ENCODE measurements at places on chromosomes 2 and 18. TPM values are rescaled to one million over a fixed set of nuclear protein-coding genes. Genes with fewer than 3 reads are reported as not detected.

DNA sequence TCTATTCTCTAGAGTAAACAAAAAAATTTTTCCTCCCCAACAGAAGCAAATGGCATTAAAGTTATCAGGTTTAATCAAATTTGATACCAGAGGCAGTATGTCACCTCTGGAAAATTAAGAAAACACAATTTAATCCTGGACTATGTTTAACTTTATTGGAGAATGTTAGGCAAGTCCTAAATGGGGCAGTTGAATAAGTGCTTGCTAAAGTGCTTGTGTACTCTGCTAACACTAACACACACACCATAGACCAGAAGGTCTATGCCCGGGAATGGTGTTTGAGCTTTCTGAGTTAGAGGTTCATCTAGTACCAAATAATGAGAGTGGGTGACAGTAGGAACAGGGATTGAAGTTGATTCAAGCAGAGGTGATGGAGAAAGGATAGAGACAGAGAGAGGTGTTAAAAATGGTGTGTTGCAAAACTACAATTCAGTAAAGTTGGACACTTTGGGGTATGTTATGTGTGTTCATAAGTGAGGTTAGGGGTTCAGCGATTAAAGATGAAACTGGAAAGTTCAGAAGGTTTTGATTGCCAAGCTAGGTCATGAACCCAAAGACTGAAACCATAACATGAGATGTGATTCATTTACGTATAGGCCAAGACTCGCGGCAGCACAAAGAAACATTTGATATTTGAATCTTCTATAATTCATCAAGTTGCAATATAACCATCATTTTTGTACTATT, 40.5 kb upstream of the PEX13 start:
- H3K27ac ChIP-seq = no peak overlapping the region
- H3K4me3 ChIP-seq = no peak overlapping the region
- DNase-seq = no peak
- no peaks in the 10 kb centered on the region for H3K36me3 ChIP-seq
- H3K27me3 ChIP-seq = no peaks in the 10 kb centered on the region

- peaks cover 12% of the 10 kb centered on the region for H3K4me1 ChIP-seq
- DNase-seq = no peak
- H3K36me3 ChIP-seq = 0 out of 2 replicates have a peak, but pooled peaks cover 3% of the 10 kb centered on the region
- H3K4me3 ChIP-seq = no peak overlapping the region
- H3K27ac ChIP-seq = no peak overlapping the region
Measured at GRCh38 chr2:238055841-238056240, 5.0 kb upstream of the SCLY start.

The POTEC gene
- not detected for total RNA-seq

- peaks cover 13% of the 10 kb centered on the region for H3K27me3 ChIP-seq
- no peaks in the 10 kb centered on the region for H3K36me3 ChIP-seq
- no peak overlapping the region for H3K27ac ChIP-seq
- H3K4me3 ChIP-seq = no peak overlapping the region
- DNase-seq = no peak
- no peaks in the 10 kb centered on the region for H3K4me1 ChIP-seq
Measured at GRCh38 chr2:40513201-40513600, 61.3 kb upstream of the SLC8A1 start.

DNA sequence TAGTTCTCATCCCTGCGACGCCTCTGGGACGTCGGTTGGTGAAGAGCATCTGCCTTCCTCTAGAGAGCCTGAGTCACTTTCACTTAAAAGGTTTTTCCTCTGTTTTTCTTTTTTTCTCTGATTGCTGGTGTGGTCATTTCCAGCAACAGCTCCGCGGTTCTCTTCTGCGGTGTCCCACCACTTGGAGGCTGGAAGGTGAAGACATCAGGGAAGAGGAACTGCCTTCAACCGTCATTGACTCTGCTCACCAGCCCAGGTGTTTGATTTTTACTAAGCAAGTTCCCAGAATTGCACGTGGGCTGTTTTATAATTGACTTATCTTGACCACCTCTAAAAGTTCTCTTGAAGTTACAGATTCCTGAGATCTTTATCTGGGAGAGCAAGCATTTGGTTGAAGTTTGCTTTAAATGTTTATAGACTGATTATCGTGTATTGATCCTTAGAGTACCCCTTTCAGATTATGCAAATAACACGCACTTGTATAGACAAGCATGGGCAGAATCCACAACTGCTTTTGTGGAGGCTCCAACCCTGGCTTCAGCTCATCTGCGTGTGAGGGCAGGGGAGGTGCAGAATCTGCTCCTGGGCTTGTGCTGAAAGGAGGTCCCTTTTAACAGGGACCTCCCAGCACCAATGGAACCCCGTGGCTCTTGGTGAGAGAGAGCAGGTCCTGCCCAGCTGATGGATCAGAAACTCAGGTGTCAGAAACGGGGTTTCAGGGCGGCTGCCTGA, 3.5 kb downstream of the CTDP1 start:
- no peak overlapping the region for H3K27ac ChIP-seq
- DNase-seq = no peak
- H3K4me3 ChIP-seq = no peak overlapping the region

- no peaks in the 10 kb centered on the region for H3K27me3 ChIP-seq
- no peaks in the 10 kb centered on the region for H3K36me3 ChIP-seq
- no peak overlapping the region for H3K4me3 ChIP-seq
- no peak for DNase-seq
Measured at GRCh38 chr2:506451-506850, 170.8 kb downstream of the TMEM18 start.

DNA sequence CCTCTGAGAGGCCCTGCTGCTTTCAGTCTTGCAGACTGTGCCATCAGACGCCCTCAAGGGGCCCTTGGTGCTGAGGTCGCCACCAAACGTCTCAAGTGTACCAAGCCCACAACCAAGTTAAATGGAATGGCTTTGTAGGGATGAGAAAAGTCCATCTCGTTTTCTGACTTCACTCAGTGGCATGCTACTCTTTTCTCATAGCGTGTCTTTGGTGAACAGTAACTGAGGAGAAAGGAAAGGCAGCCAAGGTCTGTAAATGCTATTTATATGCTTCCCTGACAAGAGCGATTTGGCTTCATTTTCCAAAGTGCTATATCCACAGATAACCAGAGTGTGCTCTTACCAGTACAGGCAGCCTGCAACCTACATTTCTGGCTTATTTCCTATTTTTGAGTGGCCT, 123.0 kb downstream of the MTX2 start:
- H3K36me3 ChIP-seq = no peaks in the 10 kb centered on the region
- DNase-seq = no peak
- H3K4me3 ChIP-seq = no peak overlapping the region
- H3K27me3 ChIP-seq = no peaks in the 10 kb centered on the region
- H3K4me1 ChIP-seq = peaks cover 25% of the 10 kb centered on the region
- H3K27ac ChIP-seq = no peak overlapping the region

DNA sequence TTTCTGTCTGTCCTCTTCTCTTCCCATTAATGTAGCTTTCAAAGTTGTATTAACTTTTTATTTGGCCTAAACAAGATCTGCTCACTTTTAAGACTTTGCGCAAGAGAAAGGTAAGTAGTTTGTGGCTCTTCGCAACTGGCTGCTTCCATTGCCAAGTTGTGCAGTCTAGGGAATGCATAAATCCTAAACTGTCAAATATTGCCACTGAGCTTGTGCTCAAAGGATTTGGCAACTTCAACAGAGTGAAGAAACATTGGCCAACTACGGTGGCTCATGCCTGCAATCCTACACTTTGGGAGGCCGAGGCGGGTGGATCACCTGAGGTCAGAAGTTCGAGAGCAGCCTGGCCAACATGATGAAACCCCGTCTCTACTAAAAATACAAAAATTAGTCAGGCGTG, 826.4 kb downstream of the EPHA4 start:
- no peaks in the 10 kb centered on the region for H3K4me1 ChIP-seq
- no peaks in the 10 kb centered on the region for H3K27me3 ChIP-seq
- no peak overlapping the region for H3K4me3 ChIP-seq
- H3K36me3 ChIP-seq = no peaks in the 10 kb centered on the region
- no peak for DNase-seq

The TANC1 gene
- total RNA-seq = 11.6 TPM

- H3K27ac ChIP-seq = no peak overlapping the region
- H3K27me3 ChIP-seq = no peaks in the 10 kb centered on the region
- no peaks in the 10 kb centered on the region for H3K4me1 ChIP-seq
- no peaks in the 10 kb centered on the region for H3K36me3 ChIP-seq
- no peak for DNase-seq
Measured at GRCh38 chr2:23505984-23506380, 121.0 kb downstream of the KLHL29 start.

The GALNT14 gene
- 0.21 TPM for total RNA-seq

The WIPF1 gene
- 28.3 TPM for total RNA-seq

GRCh38 chr2:178825183-178825582, 18.0 kb upstream of the TTN start:
- no peaks in the 10 kb centered on the region for H3K4me1 ChIP-seq
- H3K36me3 ChIP-seq = no peaks in the 10 kb centered on the region
- no peak overlapping the region for H3K4me3 ChIP-seq
- H3K27ac ChIP-seq = no peak overlapping the region
- H3K27me3 ChIP-seq = no peaks in the 10 kb centered on the region

GRCh38 chr18:24763765-24764513, 303.5 kb downstream of the HRH4 start:
- H3K4me3 ChIP-seq = no peak overlapping the region
- no peak overlapping the region for H3K27ac ChIP-seq
- H3K36me3 ChIP-seq = no peaks in the 10 kb centered on the region
- no peaks in the 10 kb centered on the region for H3K4me1 ChIP-seq
- DNase-seq = no peak

DNA sequence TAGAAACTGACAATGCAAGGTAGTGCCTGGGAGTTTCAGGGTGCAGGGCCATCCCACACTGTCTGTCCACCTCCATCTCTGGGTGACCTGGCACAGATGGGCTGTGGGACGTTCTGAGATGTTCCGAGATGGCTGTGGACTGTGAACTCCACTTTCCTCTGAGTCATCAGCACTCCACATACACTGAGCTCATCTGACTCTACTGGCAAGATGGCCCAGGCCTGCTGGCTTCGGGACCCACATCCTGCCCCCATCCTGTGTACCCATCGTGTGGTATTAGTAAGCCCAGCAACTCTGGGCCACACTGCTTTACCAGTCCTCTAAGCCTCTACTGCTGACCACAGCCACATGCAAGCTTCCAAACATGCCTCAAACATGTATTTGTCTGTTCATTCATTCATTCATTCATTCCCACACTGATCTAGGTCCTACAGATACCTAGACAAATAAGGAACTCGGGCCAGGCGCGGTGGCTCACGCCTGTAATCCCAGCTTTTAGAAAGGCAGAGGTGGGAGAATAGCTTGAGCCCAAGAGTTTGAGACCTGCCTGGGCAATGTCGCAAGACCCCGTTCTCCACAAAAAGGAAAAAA, 124.8 kb upstream of the CXCR4 start:
- H3K4me1 ChIP-seq = peaks cover 30% of the 10 kb centered on the region
- H3K27ac ChIP-seq = no peak overlapping the region
- H3K36me3 ChIP-seq = no peaks in the 10 kb centered on the region
- no peak for DNase-seq
- H3K4me3 ChIP-seq = no peak overlapping the region

- DNase-seq = no peak
- no peak overlapping the region for H3K27ac ChIP-seq
- H3K27me3 ChIP-seq = no peaks in the 10 kb centered on the region
- H3K4me3 ChIP-seq = no peak overlapping the region
Measured at GRCh38 chr18:4264347-4264791, 190.7 kb downstream of the DLGAP1 start.

- H3K27ac ChIP-seq = no peak overlapping the region
- no peaks in the 10 kb centered on the region for H3K27me3 ChIP-seq
- DNase-seq = no peak
- H3K36me3 ChIP-seq = no peaks in the 10 kb centered on the region
- H3K4me3 ChIP-seq = no peak overlapping the region
Measured at GRCh38 chr18:3526421-3527354, 76.7 kb downstream of the TGIF1 start.

DNA sequence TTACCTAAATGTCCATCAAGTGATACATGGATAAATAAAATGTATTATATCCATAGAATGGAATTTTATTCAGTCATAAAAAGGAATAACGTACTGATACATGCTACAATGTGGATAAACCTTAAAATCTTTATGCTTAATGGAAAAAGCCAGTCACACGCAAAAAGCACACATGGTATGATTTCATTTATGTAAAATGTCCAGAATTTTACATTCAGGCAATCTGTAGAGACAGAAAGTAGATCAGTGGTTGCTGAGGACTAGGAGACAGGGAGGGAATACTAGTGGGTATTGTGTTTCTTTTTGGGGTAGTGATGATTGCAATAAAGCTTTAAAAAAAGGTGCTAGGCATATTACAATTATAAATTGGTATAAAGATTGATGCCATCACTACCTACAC, 30.7 kb upstream of the CD302 start:
- no peak overlapping the region for H3K27ac ChIP-seq
- H3K4me3 ChIP-seq = no peak overlapping the region
- no peaks in the 10 kb centered on the region for H3K27me3 ChIP-seq
- H3K36me3 ChIP-seq = no peaks in the 10 kb centered on the region

The NDC80 gene
- total RNA-seq = 69.6 TPM

DNA sequence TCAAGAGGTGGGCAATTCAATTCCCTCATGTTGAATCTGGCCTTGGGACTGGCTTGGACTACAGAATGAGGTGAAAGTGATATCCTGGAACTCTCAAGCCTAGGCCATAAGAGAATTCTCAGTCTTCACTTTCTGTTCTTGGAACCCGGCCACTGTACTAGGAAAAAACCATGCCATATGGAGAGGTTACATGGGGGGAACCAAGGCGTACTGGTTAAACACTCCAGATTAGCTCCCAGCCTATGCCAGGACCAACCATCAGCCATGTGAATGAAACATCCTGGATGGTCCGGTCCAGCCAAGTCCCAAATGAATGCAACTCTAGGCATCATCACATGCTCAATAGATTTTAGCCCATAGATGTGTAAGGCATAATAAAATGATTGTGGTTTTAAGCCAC, 56.4 kb downstream of the ZNF385B start:
- no peaks in the 10 kb centered on the region for H3K36me3 ChIP-seq
- H3K27me3 ChIP-seq = no peaks in the 10 kb centered on the region
- H3K4me3 ChIP-seq = no peak overlapping the region
- DNase-seq = no peak
- H3K4me1 ChIP-seq = no peaks in the 10 kb centered on the region

The ADRA2B gene
- total RNA-seq = not detected

DNA sequence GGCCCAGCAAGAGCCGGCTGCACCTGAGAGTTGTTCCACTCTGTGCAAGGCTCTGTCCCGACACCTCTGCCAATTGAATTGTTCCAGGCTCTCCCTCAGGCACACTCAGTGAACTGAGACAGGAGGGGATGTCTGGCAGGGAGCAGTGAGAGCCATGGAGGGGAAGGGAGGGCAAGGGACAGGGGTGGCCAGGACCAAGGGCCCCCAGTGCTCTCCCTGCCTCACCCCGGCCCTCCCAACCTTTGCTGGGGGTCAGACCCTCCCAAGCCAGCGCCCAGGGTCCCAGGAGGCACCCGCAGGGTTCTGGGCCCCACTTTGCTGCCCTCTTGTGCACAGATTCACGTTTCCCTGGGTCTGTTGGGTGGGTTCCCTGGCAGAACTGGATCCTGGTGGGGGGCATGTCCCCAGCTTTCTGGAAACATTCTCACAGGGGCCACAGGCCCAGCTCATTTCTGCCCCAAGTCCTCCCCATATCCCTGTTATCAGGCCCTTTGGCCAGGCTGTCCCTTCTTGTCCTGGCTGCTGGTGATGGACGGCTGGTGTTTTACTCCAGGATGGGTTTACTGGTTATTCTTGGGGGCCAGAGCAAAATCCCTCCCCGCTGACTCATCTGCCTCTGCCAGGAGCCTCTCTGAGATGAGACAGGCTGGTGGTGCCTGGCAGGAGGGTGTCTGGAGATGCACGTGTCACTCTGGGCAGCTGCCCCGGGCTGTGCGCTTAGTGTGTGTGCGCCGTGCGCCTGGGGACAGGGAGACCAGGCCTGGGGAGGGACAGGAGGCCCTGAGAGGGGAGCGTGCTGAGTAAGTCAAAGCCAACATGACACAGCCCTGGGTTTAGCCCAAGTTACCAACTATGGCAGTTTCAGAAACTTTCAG, 136.5 kb upstream of the CTDP1 start:
- H3K4me3 ChIP-seq = no peak overlapping the region
- peaks cover 16% of the 10 kb centered on the region for H3K4me1 ChIP-seq
- no peak for DNase-seq
- H3K27me3 ChIP-seq = no peaks in the 10 kb centered on the region
- H3K27ac ChIP-seq = no peak overlapping the region

The EN1 gene
- total RNA-seq = 4.7 TPM
